ENCODE measurements at places on chromosomes 4 and X.

- no peak for DNase-seq
Observed at GRCh38 chr4:75370576-75370975, 143.6 kb downstream of the RCHY1 start.

- no peak for DNase-seq
Observed at GRCh38 chr4:74625981-74626380, 168.3 kb downstream of the BTC start.

GRCh38 chr4:95637043-95637600, 88.3 kb upstream of the UNC5C start:
- no peak for DNase-seq

DNA sequence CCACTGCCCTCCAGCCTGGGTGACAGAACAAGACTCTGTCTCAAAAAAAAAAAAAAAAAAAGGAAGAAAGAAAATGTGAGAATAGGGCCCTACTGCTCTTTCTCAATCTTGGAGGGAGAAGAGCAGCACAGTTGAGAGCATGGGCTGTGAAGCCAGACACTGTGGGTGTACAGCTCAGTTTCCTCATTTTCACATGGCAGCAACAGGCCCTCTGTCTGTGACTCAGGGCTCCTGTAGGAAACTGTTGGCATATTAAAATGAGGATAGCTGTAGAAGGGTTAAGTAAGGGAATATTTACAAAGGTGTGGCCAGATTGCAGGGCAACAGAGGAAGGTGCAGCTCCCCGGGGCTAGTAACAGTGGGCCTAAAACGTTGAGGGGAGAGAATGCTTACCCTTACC, 3.4 kb downstream of the AKAP14 start:
- DNase-seq = no peak

GRCh38 chr4:48594180-48594579, 104.1 kb downstream of the ZAR1 start:
- no peak for DNase-seq

DNA sequence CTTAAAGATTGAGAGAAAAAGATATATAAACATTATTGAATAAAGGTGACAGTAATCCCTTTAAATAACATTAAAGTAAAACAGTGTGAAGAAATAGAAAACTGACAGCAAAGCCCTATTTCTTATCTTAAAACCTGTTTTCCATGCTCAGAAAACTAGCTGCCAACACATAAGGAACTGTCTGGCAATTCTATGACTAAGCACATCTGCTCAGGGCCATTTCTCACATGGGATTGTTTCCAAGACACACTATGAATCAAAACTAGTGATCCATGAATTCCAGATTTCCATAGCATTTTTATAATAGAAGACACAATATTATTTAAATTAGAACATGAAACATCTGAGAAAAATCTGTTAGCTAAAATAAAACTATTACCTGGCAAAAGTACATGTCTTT, 113.4 kb downstream of the SCLT1 start:
- no peak for DNase-seq

DNA sequence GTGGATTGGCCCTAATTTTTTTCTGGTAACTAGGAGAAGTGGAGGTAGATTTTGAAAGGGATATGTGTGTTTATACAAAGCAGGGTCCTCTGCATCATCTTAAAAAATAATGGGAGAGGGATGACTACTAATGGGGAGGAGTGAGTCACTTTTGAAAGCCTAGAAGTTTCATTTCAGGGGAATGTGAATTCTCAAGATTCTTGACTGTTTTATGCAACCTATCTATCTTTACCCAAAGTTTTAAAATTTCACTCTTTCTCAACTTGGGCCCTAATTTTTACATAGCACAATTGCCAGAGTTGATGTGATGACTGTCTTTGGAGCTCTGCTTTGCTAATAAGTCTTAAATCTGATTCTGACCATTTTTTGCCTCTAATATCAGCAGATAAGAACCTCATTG, 445.2 kb downstream of the GRXCR1 start:
- DNase-seq = no peak

DNA sequence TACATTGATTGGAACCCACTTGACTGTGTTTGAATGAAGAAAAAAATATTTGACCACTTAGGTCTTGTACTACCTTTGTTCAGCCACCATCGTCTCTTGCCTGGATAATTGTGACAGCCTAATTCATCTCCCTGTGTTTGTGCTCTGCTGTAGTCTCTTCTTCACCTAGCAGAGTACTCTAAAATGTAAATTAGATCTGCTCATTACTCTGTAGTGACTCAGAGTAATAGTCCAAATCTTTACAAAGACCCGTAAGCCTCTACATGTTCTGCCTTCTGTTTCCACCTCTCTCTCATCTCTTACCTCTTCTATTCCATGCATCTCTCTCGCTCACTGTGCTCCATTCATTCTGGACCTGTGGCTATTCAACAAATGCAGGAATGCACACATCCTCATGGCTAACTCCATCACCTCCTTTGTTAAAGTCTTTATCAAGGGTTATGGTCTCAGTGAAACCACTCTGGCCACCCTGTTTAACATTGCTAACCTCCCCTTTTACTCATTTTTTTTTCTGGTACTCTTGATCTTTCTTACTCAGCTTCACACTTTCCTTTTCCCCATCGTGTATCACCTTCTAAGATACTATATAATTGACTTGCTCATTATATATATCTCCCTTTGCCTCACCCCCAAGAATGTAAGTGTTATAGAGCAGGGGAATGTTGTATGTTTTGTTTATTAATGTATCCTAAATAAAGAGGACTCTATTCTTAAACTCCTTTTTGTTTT, 98.4 kb downstream of the STIM2 start:
- DNase-seq = no peak

DNA sequence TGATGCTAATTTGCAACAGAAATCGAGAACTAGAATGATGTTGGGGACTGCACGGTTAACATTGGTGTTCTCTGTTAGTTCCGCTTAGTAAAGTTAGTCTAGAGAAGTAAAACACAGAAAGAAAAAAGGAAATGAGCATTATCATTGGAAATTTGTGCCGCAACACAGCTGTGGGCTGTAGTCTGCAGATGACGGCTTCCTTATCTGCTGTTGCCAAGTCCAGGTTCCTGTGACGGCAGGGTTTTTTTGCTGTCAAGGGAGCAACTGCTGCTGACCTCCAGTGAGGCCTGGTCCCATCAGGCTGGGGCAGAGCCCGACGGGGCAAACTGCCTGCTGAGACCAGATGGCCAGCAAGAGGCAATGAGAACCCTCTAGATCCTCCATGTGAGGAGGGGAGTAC, 38.9 kb upstream of the PHEX start:
- DNase-seq = no peak

GRCh38 chr4:128574706-128575105, 234.8 kb upstream of the JADE1 start:
- peak; percentile 77 for DNase-seq

DNA sequence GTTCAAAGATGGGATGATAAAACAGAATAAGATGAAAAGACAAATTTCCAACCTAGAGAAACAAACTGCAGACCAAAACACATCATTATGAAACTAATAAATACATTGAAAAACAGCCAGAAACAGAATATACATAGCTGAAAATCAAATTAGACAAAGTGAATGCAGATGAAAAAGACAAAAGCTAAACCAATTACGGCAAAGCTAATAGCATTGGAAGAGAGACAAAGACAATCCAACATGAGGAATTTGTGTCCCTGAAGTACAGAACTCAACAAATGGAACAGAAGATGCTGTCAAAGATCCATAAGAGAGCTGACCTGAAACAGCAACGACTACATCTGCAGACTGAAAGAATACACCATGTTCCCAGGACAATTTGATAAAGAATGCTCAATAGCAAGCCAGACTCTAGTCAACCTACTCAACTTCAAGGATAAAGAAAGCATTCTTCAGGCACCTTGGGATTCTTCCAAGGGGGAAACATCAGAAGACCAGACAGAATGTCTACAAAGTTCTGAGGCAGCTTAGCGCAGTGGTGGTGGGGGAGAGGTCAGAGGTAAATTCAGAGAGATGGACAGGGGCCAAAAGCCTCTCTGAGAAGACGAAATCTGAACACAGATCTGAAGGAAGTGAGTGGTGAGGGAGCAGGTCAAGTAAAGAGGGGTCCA, 27.4 kb upstream of the IRAK1 start:
- DNase-seq = no peak

DNA sequence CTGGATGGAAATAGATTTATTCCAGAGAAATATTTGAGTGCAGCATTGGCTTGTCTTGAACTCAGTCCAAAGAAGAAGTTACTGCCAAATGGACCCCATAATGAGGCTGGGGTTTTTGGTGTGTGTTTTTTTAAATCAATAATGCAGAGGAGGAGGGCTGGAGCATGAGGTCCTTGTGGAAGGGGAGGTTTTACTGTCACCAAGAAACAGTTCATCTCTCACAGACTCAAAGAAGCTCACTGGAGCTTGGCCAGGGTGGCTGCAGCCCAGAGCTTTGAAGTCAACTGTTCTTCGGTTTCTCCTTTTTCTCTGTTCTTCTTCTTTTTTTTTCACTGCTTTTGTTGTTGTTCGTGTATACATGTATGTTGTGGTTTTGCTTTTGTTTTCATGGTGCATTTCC, 377.7 kb downstream of the FBXW7 start:
- DNase-seq = no peak

DNA sequence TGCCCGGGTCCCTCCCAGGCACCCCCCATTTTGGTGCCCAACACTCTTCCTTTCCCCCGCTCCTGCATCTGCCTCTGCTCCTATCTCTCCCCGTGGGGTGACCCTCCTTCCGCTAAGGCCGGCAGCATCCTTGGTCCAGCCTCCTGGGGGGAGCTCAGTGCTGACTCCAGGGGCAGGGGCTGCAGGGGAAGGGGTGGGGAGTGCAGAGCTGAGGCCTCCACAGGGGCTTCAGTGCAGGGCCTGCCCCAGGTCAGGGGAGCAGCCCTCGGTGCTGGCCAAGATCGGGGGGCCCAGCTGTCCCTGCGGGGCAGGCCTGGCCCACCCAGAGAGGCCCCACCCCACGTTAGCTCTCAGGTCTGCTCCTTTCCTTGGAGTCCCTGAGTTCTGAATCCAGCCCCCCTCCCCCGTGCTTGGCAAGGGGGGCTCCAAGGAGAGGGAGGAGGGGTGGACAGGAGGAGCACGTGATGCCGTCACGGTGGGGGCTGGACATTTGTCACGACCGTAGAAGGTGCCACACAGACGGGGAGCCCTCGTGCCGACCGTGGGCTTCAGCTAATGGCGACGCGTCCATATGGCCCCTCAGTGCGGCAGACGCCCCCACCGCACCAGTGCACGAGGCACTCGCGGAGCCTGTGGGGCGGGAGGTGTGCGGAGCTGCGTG, 63.5 kb upstream of the ADRA2C start:
- DNase-seq = no peak

- DNase-seq = no peak
Observed at GRCh38 chr4:1406981-1407656, 877 bp upstream of the NKX1-1 start.

- no peak for DNase-seq
Observed at GRCh38 chrX:154051201-154051810, 31.6 kb upstream of the IRAK1 start.

DNA sequence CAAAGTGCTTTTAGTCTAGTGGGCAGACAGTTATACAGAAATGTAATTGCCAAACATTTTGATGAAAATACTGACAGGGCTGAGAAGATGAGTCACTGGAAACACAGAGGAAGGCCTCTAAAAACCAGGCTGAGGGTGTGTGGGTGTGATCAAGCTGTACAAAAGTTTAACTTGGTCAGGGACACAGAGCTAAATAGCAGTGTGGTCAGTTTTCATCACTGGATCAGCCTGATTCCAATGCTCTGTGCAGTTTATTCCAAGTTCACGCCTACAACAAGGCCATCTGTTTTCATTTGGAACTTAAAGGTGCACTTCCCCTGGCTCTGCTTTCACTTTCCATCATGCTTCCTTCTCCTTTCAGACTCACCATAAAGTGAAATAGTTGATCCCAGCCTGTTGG, 10.6 kb downstream of the CENPVL3 start:
- no peak for DNase-seq

GRCh38 chr4:178264001-178264400, 821.8 kb upstream of the AGA start:
- no peak for DNase-seq

GRCh38 chr4:183399616-183400015, 44.8 kb upstream of the CDKN2AIP start:
- DNase-seq = no peak

DNA sequence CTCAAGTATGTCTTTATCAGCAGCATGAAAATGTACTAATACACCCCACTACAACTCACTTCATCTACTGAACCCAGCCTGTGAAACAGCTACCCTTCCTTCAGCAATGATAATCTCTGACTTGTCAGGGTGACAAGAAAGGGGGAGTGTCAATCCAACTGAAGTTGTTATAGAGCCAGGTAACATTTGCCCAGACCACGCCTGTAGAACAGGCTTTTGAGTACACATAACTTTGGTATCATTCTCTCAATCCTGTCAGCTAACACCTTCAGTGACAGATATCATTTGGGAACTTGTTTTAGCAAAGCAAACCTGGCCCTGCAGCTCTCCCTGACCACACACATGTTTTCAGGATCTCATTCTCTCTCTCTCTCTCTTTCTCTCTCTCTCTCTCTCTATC, 592.2 kb downstream of the SMARCA1 start:
- no peak for DNase-seq

DNA sequence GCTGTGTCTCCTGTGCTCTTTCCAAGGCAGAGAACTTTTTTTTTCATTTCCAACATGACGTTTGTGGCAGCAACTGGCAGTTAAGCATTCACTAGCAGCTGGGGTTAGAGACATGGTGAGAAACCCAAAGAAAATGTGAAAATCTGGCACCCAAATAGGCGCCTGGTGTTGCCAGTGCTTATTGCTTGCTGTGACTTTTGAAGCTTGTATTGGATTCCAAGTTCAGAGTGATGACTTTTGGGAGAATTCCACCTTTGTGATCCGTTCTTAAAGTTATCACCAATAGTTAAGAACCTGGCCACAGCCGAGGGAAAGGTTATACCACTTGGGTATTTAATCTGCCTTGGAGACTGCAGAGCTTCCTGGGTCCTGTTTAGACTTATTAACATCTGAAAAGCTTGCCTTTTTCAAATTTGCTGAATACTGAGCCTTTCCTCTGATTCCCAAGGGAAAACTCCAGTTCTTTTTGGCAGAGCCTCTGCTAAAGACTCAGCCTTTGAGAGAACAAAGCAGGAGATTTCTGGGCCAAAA, 101.0 kb downstream of the OPHN1 start:
- DNase-seq = peak; percentile 2

GRCh38 chr4:147826288-147826646, 94.4 kb downstream of the ARHGAP10 start:
- DNase-seq = no peak

GRCh38 chr4:144353292-144353691, 212.8 kb upstream of the GYPA start:
- DNase-seq = no peak

DNA sequence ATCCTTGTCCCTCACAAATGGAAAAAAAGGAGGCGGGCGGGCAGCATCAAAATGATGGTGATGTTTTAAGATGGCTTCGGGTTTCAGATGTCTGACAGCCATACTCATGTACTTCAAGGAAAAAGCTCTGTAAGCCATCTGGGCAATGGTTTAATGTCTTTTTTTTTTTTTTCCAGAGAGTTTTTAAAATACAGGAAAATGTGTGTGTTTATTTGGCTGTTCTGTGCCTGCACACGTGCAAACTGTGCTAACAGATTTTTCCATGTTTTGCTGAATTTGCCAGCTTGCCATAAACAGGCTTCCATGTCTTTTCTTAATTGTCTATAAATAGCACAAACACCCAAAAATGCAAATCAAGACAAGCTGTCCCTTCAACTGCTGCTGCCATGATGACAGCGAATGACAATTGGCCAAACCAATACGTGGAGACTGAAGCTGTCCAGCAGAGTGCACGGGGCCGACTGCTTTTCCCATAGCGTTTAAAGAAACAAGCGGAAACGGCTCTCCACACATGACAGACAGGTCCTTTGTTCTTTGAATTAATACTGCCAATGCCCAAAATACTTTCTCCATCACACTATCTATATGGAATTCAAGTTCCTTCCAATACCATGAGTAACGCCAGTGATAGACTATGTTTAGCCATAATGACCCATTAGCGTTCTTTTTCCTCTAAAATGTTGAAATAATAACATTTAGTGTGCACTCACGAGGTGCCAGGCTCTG, 35.7 kb downstream of the AFAP1 start:
- DNase-seq = no peak
